ENCODE measurements at places on chromosomes 6 and 20. TPM values are rescaled to one million over a fixed set of nuclear protein-coding genes. Genes with fewer than 3 reads are reported as not detected.

DNA sequence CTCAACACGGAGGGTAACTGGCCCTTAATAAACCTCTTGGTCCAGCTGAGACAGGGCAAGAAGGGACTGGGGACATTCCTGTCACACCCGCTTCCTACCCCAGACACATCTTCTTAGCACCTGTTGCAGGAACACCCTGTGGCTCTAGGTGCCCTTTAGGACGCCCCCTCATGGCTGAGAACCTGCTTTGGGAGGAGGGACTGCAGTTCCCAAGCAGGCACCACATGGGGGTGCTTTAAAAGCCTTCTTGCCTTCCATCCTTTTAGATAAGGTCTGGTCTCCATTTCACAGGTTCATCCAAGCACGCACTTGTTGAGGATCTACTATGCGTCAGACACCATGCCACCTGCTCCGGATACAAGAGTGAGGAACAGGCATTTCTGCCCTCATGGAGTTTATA is 26.6 kb downstream of the NSFL1C start:
- no peak for DNase-seq

- no peak for DNase-seq
Measured at GRCh38 chr20:2114990-2115681, 13.5 kb downstream of the STK35 start.

DNA sequence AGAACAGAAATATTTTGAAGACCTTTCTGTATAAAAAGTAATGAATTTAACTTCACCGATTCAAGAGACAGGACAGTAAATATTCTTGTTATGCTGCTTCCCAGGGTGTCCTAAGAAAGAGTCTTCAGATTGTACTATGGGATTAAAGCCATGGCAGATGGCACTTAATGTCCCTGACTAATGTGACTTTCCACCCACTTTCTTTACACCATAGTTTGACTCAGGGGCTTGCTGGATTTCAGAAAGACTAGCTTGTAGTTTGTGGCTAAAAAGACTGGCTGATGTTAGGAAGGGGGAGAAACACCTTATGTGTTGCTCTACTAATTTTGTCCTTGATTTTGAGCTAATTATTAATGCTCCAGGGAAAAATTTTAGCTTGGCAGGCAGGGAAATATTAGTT is 75.9 kb downstream of the UTRN start:
- DNase-seq: no peak

DNA sequence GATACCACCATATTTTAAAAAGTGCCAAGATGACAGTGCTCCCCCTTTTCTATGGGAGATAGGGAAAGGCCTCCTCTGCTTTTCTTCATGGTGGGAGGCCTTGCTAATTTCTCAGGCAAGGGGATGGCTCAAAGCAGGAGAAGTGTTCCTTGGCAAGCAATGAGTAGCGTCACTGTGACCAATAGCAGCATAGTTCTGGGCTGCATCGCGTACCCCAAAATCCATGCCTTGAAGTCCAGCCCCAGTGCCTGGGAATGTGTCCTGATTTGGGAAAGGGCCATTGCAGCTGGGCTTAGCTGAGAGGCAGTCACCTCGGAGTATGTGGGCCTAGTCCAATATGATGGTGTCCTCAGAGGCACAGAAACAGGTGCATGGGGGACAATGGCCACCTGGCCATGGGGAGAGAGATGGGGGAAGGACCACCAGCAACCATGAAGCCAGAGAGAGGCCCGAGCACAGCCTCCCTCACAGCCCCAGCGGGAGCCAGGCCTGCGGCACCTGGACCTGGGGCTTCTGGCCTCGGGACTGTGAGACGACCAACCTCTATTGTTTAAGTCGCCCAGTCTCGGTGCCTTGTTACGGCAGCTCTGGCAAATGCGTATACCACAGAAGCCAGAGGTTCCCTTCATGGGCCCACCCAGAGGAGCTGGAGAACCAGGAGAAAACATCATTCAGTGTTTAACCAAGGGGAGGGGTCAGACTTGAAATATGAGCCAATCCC is 153.1 kb upstream of the RPS6KA2 start:
- no peak for DNase-seq

GRCh38 chr6:146339716-146340115 is 203.9 kb upstream of the RAB32 start:
- no peak for DNase-seq

GRCh38 chr6:111837007-111837406 is 36.2 kb downstream of the FYN start:
- DNase-seq: no peak

DNA sequence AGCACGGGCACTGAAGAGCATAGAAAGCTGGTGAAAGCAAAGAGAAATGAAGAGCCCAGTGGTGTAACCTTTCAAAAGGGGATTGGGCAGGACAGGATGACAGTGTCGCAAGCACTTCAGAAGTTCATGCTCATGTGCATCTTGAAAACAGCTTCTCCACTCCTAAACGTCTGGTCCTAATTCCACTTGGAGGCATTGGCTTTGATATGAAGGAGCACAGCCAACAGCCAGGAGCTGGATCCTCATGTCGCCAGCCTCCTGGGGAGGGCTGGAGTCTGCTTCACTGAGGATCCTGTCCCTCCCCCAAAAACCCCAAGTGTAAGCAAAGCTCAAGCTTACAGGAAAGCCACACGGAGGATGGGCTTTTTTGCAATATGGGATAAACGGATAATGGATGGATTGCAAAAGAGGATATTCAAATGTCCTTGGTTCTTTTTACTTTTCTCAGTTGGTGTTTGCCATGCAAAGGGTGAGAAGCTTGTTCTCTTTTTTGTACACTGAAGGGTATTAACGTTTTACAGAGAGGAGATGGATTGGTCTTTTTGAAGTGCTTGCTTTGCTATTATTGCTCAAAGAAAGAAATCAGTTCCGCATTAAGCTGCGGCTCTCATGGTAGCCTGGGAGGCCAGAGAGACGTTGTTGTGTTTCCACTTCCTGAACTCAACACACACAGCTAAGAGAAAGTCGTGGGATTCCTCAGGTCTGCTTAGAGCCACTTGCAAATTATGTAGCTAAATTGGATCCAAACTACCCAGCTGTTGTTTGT is 92.2 kb downstream of the SIM1 start:
- DNase-seq: no peak

DNA sequence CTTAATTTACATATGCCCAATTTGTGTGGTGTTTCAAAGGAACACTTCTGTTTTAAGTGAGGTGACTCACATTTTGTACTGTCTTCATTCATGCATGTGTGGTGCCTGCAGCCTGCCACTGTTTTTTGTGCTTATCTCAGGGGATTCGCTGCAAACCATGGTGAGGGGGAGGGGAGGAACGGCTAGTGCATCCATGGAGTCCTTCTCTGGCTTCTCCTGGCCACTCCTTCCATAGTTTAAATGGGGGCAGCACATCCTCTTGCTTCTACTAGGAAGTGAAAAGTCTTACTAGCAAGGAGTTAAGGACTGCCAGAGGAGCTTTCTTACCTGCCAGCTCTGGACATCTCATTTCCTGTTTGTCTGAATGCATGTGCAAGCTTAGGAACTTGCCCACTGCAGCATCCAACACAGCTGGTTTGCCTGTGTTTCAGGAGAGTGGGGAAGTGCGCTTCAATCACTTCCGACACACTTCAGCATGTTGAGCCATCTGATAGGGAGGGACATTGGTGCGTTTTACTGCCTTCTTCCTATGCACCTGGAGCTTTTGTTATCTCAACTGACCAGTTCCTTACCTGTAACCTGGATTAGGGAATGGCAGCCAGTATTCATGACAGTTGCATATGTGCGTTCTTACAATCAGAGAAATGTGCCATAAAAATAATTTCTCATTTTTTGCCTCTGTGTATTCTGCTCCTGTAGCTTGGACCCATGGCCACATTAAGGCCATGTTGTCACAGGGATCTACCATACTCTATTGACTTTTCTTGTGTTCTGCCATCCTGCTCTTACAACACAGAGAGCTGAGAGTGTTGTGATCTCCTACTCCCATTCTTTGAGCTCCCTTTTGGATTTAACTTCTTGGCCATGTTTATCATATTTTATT is 211.3 kb downstream of the ARID1B start:
- no peak for DNase-seq

DNA sequence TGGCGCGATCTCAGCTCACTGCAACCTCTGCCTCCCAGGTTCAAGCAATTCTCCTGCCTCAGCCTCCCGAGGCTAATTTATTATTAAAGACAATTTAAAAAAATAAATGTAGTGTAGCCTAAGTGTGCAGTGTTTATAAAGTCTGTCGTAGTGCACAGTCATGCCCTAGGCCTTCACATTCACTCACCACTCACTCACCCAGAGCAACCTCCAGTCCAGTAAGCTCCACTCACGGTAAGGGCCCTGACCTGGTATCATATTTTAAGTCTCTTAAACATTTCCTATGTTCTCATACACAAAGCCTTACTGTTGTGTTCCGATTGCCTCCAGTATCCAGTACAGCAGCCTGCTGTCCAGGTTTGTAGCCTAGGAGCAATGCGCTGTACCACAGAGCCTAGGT is 168.2 kb upstream of the FOXQ1 start:
- DNase-seq: no peak

GRCh38 chr20:57103146-57103800 is 163.2 kb downstream of the BMP7 start:
- DNase-seq: no peak

- DNase-seq: no peak
Measured at GRCh38 chr6:110626442-110626841, 150.0 kb upstream of the SLC22A16 start.

DNA sequence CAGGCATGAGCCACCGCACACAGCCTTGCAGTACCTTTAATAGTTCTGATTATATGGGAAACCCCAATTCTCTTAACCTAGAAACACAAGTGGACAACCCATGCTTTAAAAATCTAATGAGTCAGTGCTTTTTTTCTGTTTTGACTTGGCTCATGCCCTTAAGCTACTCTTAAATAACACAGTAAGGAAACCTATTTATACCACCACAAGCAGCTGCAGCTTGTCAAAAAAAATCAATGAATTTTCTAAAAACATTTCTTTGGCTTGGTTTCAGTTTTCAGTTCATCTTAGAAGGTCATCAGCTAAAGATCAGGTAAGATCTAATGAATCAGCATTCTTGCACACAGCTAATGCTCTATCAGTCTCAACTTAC is 124.1 kb upstream of the DST start:
- DNase-seq: no peak

DNA sequence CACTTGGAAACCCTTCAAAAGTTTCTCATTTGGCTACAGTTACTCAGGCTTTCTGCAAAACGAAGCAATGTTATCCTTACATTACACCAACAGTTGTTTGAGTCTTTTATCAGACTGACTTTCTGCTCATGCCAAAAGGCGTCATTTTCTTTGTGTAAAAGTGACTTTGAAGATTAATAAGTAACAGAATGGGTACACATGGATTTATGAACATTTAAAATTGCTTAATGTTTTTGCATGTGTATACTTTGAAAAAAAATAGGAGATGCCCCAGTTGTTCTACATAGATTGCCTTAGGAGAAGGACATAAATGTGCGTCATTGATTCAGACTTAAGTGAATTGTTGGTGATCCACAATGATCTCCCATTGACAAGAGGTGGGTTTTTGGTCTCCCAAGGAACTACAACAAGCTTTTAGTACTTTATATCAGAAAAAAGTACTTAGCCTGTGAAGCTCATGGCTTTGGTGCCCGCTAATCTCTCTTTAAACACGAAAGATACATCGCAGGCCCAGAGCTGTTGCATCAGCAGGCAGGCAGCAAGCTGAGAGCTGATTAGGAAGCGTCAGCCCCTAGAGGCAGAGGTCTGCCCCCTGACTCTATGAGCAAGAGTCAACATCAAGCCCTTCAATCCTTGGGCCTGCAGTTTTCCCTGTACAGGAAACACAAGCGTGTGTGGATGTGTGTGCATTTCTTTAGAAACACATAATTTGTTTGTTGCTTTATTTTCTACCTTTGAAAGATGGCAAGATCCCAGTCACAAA is 45.9 kb downstream of the SLC22A3 start:
- no peak for DNase-seq

DNA sequence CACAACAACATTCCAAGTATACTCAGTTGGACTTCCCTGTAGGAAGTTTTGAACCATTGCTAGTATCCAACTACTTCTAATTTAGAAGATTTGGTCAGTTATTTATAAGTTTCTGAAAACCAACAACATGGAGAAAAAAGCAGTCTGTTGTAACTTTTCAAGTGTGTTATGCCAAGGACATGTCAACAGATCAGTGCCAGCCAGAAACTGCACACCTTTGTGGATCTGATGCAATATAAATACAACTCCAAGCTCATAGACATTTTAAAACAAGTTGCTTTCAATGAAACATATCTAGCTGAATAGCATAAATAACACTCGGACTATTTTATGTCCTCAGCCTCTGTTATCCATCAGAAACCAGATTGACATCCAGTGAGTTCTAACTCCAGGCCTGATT is 58.3 kb upstream of the CARMIL1 start:
- DNase-seq: no peak

DNA sequence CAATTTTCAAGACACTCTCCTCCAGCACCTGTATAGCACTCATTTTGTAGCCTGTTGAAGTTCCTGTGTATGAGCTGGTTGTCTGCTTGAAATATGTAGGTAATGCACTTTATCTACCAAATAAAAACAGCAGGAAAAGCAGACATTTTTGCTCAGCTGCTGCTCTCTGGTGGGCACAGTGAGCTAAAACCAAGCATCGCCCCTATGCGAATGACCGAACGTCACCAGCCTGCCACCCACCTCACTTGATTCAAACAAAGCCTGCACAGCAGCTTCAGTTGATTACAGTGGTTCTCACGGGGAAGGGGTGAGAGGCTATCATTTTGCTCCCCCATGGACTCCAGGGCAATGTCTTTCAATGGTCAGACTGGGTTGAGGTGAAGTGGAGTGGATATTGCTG is 185.7 kb downstream of the SASH1 start:
- no peak for DNase-seq

- DNase-seq: no peak
Measured at GRCh38 chr20:8292793-8293192, 160.7 kb downstream of the PLCB1 start.

STX11 gene
- total RNA-seq: 2.7 TPM

KCNS1 gene
- 0.21 TPM for total RNA-seq

FRS3 gene
- total RNA-seq: 1.9 TPM

NOX3 gene
- total RNA-seq: not detected

SLPI gene
- 6.8 TPM for total RNA-seq

CST2 gene
- total RNA-seq: not detected
